EH (cell line): ENCODE measurements at places on chromosomes 16 and 17.

GRCh38 chr17:73788111-73788510 lies 143.9 kb upstream of the SDK2 start:
- no peak for DNase-seq

DNA sequence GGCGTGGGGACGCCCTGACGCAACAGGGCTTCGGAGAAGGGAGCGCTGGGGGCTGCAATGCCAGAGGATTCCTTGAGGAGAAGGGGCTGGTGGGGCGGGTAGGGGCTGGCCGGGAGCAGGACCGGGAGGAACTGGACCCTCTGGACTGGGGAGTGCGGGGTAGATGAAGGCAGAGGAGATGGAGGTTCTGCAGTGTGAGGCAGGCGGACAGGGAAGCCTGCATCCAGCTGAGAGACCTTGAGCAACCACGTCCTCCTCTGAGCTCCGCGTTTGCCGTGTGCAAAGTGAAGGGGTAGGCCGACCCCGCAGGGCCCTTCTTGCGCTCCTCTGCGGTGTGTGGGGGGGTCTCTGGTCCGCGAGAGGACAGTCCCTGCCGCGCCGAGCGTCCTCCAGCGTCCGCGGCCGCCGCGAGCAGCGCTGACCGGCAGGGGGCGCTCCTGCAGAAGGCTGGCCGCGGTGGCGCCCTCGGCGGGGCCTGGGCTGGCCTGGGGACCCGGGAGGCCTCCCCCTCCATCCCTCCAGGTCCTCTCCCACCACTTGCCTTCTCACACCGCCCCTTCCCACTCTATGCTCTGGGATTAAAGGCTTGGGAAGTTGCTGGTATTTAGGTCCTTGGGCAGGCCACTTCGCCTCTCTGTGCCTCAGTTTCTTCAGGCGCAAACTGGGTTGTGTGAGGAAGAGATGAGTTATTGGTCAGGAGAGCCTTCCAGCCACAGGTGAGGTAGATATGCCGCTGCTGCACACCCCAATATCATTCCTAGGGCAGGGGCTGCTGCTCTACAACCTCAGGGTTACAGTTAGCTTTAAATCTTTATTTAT lies 9.6 kb upstream of the WNT9B start:
- no peak for DNase-seq

DNA sequence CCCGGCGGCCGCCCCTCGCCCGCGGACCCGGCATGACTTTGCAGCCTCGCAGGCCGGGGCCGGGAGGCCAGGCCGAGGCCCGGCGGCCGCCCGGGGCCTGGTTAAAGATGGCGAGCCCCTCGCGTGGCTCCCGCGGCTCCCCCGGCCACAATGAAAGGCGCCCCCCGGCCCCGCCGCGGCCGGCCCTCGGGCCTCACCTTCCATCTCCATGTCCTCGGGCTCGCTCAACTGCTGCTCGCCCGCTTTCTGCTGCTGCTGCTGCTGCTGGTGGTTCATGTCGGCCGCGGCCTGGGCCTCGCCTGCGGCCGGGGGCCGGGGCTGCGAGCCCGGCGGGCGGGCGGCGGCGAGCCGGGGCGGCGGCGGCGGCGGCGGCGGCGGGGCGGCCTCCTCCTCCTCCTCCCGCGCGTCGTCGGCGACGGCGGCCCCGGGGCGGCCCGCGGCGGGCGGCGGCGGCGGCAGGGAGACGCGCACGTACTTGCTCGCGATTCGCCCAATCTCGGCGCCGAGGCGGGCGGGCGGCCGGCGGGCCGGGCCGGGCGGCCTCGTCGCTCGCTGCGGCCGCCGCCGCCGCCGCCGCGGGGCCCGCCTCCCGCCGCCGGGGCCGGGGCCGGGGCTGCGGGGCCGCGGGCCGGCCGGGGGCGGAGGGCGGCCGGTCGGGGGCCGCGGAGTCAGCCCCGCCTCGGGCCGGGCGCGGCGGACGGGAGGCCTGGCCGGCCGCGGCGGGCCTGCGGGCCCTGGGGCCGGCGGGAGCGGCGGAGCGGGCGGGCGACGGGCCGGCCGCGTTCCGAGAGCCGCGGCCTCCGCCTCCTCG lies 491 bp downstream of the USP7 start:
- DNase-seq: peak; percentile 27

DNA sequence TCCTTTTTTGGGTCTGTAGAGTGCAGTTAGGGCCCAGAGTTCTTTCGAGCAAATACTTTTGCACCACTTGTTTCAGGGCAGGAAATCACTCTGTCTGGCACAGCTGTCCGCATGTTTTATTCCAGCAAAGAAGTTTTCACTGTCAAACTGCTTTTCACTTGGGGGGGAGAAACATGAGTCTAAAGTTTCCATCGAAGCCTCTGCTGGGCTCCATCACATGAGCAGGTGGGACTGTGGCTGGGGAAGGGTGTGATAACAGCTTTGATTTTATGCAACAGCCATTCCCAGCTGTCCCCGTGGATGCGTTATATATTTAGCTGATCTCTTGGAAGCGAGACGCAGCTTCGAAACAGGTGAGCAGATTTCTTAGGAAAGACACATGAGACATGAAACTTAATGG lies 288.6 kb downstream of the SNX29 start:
- no peak for DNase-seq

- DNase-seq: peak; percentile 53
Measured at GRCh38 chr17:59105852-59106462, 723 bp downstream of the TRIM37 start.

GRCh38 chr16:12459391-12460063 lies 344.2 kb downstream of the CPPED1 start:
- no peak for DNase-seq

DNA sequence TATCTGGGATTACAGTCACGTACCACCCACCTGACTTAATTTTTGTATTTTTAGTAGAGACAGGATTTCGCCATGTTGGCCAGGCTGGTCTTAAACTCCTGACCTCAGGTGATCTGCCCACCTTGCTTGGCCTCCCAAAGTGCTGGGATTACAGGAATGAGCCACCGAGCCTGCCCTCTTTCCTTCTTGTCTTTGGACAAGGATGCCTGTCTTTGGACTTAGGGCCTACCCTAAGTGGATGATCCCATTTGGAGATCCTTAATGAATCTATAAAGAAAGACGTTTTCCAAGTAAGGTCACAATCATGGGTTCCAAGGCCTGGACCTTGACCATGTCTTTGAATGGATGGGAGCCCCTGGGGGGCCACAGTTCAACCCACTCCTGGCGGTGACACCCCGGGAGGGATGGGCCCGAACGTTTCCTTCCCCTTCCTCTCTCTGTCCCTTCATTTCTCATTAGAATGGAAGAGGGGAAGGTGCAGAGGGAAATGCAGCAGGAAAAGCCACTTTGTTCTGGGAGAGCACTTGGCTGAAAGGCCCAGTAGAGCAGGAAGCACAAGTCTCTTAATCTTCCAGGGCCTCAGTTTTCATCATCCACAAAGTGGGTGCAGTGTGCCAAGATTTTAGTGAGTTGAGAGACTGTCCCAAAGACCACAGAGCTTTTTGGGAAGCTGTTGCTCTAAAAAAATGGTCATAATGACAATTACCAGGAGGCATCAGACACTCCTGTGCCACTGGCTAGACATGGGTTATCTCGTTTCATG lies 353.3 kb downstream of the SEC14L1 start:
- no peak for DNase-seq
